ENCODE measurements at places on chromosomes 12 and 14.
A peak's percentile ranks its signal among the peaks of the same experiment; 100 is the strongest.

DNA sequence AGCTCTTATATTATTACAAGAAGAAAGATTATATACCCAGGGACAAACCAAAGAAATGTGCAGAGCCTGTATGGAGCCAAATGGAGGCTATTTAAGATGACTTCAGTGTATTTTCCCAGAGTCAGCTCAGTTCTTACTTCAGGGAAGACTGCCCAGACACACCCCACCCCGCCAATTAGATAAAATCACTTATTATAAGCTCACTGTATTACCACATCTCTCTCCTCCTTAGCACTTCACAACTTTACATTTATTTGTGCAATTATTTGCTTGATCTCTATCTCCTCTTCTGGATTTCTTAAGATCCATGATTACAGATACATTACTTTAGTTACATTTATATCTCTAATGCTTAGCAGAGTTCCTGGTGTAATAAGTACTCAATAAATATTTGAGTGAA lies 24.7 kb upstream of the WDR89 start:
- no peak for DNase-seq

GRCh38 chr12:27388650-27389049 lies 56.0 kb downstream of the BMAL2 start:
- DNase-seq, result no peak

DNA sequence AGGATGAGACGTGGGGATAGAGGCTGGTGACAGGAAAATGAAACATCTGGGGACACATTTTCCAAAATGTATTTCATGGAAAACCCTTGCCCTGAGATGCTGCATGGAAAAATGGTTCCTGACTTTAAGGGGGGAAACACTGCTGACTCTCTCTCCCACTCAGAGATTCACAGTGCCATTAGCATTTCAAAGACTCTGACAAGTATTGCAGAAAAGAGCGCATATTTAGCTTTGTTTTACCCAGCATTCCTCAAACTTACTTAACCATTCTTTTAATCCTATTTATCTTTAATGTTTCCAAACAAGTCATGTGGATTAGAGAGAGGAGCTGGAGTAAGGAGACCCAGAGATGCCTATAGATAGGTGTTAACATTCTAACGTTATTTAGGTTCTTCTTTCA lies 141.8 kb upstream of the DYRK2 start:
- no peak for DNase-seq

DNA sequence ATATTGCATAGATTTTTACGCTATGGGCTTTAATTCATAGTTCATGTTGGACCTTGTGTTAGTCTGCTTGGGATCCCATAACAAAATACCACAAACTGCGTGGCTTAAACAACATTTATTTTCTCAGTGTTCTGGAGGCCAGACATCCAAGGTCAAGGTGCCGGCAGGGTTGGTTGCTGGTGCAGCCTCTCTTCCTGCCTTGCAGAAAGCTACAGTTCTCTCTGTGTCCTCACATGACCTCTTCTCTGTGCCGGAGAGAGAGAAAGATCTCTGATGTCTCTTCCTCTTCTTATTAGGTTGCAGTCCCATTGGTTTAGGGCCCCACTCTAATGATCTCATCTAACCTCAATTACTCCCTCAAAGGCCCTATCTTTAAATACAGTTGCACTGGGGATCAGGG lies 170.5 kb downstream of the IPO8 start:
- no peak for DNase-seq

- peak; percentile 21 for DNase-seq
These were observed 51.4 kb upstream of the GARIN2 start for GRCh38 chr14:67137744-67138371.

GRCh38 chr12:77133566-77133965 lies 68.2 kb upstream of the E2F7 start:
- peak; percentile 51 for DNase-seq

DNA sequence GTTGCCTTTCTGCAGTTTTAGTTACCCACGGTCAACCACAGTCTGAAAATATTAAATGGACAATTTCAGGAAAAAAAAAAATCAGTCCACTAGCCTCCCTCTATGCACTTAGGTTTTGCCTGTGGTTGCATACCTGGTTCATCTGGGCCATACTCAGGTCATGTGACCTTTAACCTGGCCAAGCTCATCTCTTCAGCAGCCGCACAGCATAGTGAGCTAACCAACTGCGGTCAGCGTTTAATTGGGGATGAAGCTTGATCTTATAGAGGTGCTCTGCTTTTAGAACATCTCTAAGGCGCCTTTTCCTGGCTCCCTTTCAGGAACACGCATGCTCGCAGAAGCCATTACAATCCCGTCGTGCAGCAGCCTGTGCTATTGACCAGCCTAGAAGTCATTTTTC lies 177.2 kb upstream of the HMGA2 start:
- DNase-seq, result no peak

GRCh38 chr14:31965735-31966598 lies 111.1 kb upstream of the ARHGAP5 start:
- DNase-seq, result no peak

GRCh38 chr12:64608901-64609535 lies 1.3 kb upstream of the RASSF3 start:
- DNase-seq, result peak; percentile 19

DNA sequence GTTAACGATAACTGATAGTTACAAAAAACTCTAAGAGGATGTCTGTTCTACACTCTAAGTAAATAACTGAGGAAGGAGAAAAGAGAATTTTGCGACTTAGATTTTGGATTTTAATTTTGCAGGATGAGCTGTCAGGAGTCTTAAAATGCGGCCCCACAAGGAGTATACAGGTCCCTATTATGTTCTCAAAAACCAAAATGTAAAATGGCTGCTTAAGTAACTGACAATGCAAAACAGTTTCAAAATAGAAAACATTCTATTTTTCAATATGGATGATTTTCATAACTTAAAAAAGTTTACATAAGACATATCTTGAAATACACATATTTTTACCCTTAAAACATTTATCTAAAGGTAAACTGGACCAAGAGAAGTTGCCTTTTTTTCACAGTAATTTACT lies 2.6 kb downstream of the CD69 start:
- DNase-seq, result no peak

GRCh38 chr14:58535044-58535443 lies 102.7 kb upstream of the DACT1 start:
- no peak for DNase-seq

DNA sequence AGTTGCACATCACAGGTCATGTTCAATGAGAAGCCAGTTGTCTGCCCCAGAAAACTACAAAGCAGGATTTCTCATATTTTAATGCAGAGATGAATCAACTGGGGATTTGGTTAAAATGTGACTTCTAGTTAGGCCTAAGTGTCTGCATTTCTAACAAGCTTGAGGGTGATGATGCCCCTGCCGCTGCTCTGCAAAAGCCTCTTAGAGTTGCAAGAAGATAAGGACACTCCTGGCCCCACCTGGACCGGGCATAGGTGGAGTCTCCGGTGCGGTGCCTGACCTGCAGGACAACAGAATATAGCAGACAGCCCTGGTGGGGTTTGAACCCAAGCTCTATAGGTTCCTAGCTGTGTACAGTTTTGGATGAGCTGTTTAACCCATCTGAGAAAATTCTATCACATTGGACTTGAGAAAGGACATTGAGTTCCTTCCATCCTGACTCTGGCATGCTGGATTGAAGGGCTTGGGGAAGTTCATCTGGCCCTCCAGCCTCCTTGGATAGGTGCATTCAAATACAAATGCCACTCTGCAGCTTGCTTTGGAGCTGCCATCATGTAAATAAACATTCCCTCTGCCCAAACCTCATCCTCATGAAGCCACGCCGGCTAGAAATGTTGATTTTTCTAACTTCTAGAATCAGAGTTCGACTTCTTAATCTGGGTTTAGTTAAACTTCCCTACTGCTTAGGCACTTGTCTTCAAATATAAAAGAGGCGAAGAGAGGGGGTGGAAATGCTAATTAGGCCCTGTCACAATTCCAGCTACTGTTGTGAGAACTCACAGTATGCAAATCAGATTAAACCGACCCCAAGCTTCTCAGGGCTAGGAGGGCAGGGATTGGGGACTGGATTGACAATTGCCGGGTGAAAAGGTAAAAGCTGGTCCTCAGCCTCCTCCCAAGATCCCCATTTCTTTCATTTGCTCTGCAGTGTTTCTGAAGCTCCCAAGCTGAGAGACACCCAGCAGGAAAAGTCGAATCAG lies 1225.6 kb downstream of the VRK1 start:
- no peak for DNase-seq

DNA sequence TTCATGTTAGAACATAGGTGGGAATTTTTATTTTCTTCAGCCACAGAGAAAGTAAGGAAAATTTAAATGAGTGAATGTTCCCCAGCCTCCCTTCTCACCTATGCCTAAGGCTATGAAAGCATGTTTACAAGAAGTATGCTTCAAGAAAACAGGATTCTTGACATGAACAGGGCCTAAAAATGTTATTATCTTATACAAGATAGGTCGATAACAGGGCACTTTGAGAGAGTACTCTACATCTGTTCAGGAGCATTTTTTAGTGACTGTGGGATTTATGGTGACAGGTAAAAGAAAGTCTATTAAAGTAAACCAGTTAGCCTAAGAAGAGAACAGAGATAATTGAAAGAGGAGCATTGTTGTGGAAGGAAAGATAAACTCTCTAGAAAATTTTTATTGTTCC lies 222.9 kb upstream of the DAAM1 start:
- DNase-seq, result no peak

DNA sequence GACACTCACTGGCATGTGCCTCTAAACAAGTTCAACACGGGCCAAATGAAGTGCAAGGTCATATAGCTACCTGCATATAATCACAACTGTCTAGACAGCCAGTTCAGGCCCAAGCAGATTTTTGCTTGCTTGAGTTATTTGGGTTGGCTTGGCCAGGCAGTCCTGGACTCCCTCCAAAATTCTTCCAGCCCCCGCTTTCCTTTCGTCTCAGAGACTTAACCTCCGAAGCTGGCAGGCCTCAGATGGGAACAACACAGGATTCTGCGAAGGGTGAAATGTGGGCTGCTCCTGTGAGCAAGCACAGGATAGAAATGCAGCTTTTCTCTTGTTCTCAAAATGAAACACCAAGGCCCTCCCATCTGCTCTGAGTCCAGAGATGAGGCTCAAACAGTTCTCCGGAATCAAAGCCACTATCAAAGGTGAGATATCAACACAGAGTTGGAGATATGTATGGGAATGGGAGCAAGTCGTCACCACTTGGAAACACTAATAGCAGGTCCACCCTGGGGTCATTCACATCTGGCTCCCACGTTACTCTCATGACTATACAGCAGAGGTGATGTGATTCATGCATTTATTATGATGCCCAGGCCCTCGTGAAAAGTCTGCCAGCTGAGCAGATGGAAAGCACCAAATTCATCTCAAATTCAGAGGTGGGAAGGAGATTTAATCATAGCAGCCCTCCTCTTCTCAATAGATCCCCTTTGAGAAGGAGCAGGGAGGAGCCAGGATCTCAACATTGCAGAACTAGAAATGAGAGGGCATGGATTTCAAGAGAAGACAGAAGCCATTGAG lies 389.8 kb downstream of the NUAK1 start:
- peak; percentile 34 for DNase-seq

DNA sequence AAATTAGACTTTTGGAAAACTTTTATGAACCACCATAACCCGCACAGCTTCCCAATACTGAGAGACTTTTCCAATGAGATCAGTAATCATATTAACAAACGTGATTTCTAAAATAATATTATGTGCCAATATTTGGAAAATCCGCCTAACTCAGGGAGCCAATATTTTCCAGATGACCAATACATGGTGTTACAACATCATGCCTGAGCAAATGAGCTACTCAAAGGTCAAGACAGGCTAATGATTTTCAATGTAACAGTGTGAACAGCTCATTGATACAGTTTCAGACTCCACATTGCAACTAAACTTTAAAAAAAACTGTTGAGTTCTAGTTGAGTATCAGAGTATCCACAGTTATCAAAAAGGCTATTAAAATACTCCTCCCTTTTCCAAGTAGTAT lies 46.8 kb downstream of the RNF34 start:
- DNase-seq, result no peak

DNA sequence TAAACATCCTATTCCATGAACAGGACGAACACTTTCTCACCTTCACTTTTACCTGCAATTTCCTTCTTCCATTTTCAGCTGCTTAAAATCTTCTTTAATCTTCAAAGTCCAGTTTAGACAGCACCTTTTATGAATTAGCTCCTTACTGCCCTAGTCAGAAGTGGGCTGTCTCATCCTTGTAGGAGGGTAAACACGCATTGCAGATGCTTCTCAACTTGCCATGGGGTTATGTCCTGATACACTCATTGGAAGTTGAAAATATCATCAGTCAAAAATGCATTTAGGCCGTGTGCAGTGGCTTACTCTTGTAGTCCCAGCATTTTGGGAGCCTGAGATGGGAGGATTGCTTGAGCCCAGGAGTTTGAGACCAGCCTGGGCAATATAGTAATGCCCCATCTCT lies 35.2 kb downstream of the HMGA2 start:
- no peak for DNase-seq

DNA sequence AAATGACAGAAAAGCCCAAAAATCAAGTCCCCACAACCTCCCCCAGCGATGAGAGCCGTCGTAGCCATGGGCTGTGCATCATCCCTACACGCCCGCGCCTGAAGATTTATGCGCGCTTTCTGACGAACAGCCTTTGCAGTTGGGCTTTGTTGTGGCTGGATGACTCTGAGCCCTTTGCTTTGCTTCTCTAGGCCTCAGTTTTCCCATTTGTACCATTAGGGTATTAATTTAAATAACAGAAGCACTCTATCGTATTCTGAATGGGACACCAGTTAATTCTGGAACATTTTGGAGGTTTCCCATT lies 24.2 kb downstream of the SFSWAP start:
- DNase-seq, result no peak

- DNase-seq, result peak; percentile 28
These were observed 42.8 kb upstream of the CMKLR1 start for GRCh38 chr12:108381787-108382436.

DNA sequence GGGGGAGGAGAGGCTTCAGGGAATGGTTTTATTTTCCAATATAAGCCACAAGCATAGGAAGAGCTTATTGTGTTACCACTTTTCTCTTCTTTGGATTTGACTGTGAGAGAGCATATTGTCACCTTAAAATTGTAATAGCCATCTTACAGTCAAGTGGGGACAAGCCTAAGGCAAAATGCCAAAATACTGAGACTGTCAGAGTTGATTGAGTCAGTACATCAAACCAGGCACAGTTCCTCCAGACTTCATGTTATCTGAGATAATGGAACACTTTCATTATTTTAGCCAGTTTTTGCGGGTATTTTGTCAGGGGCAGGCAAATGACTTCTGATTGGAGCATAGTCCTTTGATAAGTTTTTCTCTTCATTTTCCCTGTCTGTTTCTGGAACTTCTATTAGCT lies 19.5 kb upstream of the NUBPL start:
- no peak for DNase-seq

DNA sequence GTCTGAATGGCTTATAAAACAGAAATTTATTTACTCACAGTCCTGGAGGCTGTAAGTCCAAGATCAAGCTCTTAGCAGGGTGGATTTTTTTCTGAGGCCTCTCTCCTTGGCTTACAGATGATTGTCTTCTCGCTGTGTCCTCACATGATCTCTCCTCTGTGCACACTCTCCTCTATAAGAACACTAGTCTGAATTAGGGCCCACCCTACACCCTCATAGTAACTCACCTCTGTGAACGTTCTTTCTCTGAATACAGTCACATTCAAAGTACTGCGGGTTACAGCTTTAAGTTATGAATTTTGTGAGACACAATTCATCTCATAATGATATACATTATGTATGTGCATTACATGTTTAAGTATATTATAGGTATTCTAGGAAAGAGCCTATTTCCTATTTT lies 135.7 kb upstream of the ATXN7L3B start:
- no peak for DNase-seq

All from AG08395 (cell line).